ENCODE measurements at places on chromosomes 7 and 10.

DNA sequence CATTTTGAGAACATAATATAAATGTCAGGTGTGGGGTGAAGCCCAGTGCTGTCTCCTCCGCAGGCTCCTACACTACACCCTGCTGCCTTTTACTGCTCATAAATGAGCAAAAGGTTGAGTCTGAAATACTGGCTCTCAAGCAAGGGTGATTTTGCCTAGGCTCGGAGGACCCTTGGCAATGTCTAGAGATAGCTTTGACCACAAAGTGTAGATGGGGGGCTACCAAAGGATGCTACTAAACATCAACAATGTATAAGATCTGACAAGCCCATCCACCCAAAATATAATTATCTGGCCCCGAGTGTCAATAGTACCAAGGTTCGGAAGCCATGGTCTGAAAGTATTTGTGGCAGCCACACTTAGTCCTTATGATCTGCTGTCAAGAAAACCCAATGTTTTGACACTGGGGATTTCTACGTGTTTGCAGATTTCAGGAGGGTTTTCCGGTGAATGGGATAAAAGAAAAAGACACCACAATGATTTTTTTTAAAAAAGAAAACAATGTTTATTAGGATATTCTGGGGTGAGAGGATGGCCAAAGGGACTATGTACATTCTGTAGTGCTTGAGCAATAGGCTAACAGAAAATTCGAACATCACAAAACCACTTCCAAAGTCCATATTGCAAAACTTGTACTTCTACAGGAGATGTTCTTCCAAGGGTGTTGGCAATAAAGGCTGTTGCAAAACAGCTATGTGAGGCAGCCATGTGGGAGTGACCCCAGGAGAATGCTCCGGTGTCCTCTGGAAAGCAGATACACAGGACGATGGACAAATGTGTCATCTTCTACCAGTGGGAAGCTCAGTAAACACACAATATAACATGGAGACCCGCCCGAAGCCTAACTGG lies 216.3 kb downstream of the GFRA1 start:
- no peak for DNase-seq

DNA sequence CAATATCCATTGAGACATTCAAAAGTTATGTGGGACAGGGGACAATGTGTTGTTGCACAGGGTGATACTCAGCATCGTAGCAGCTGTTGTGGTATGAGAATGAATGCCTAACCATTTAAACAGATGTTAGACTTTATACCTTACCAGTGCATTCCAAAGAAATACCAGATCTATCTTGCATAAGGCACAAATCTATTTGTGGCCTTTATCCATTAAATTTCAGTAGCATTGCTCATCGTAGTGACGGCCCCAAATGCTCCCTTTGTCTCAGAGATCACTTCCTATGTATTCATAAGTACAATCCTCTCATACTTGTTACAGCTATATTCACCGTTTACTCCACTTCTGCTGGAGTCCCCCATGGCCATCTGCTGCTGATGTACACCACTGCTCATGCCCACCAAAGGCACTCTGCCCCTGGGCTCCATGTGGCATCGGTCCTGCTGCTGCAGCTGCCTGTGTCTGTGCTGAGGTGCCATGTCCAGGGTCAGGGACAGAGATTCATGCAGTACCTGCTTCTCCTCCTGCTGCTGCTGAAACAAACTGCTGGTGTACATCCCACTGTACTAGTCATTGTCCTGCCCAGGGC lies 96.3 kb downstream of the CPED1 start:
- no peak for DNase-seq

DNA sequence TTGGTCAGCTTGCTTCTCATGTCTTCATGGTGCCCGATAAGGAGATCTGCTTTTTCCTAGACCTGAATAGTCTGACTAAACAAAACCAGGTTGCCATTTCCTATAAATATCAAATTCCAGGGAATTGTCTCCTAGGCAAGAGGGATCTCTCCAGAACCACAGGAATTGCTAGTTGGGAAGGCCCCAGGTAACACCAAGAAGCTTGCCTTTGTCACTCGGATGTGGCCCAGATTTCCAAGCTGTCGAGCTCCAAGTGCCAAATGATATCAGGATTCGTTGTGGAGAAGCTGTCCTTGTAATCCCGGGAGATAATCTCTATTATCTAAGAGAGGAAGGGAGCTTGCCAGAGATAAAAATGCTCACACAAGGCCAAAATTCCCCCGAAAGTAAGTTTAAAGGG lies 1288.5 kb upstream of the AUTS2 start:
- no peak for DNase-seq

DNA sequence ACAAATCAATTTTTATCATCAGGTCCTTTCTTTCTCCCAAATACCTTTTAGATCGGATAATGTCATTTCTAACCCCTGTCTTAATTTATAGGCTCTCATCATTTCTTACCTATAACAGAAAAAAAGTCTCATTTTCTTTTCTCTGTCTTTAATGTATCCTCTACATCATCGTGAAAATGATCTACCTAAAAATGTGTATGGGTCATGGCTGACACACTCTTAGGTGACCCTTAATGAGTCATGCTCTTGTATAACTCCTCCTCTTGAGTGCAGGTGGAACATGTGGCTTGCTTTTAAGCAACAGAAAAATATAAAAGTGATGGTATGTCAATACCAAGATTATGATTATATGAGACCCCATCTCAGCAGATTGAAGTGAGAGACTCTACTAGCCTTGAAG lies 139.4 kb downstream of the SEMA3C start:
- DNase-seq, result no peak

DNA sequence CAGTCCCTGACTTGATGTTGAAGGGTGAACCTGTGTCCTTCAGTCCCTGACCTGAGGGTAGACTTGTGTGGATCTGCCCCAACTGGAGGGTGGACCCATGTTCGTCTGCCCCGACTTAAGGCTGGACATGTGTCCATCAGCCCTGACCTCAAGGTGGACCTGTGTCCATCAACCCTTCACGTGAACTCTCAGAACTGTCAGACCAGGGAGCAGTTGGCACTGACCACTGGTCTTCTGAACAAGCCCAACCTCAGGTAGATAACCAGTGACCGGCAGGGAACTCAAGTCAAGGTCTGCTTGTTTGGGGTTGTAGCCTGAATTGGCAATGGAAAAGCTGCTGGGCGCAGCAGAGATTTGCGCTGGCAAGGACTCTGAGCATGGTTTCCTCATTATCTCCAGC lies 96.5 kb downstream of the ADCY1 start:
- peak; percentile 68 for DNase-seq

DNA sequence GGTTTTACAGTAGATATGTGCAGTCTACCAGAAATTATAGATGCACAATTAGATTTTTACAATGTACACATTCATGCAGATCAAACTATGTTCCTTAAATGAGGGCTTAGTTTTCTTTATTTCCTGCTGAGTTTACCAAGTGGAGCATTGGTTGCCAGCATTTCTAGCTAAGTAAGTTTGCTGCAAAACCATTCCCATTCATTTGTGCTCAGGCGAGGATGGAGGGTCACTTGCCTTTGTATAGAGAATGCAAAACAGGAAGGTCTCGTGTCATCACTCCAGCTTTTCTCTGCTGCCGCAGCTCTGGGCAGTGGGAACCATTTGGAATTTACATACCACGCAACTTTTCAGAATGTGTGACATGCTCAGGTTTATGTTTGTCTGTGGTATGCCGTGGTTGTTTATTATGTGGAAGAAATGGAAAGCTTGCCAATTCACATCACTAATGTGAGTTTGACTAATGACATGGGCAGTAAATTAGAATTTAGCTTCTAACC lies 198.6 kb downstream of the TRIL start:
- DNase-seq, result no peak

DNA sequence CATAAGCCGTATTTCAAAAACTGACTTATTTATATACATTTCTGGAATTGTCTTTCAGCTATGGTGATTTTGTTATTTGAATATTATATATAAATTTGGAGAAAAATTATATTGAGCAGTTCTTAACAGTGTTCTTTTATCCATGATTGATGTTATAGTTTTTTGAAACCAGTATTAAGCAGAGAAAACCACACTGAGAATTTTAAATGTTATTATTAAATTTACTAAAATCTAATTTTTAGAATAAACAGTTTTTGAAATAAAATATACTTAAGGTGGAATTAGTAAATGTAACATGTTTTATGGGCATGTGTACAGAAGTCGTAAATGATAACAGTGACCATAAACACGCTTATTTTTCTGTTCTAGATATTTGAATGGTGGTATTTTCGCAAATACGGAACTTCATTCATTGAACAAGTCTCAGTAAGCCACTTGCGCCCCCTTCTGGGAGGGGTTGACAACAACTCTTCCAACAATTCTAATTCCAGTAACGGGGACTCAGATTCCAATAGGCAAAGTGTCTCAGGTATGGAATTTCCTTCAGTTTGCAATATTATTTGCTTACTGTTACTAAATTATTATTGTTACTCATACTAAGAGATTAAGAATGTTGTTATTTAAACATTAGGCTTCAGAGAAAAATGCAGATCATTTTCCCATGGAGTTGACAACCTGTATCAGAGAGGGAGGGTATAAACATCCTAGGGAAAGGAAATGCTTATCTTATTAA lies 166.1 kb downstream of the ST7 start:
- peak; percentile 80 for DNase-seq

- no peak for DNase-seq
Observed at GRCh38 chr10:17831896-17832295, 22.7 kb downstream of the MRC1 start.

- no peak for DNase-seq
Observed at GRCh38 chr7:122845286-122845685, 41.0 kb downstream of the CADPS2 start.

DNA sequence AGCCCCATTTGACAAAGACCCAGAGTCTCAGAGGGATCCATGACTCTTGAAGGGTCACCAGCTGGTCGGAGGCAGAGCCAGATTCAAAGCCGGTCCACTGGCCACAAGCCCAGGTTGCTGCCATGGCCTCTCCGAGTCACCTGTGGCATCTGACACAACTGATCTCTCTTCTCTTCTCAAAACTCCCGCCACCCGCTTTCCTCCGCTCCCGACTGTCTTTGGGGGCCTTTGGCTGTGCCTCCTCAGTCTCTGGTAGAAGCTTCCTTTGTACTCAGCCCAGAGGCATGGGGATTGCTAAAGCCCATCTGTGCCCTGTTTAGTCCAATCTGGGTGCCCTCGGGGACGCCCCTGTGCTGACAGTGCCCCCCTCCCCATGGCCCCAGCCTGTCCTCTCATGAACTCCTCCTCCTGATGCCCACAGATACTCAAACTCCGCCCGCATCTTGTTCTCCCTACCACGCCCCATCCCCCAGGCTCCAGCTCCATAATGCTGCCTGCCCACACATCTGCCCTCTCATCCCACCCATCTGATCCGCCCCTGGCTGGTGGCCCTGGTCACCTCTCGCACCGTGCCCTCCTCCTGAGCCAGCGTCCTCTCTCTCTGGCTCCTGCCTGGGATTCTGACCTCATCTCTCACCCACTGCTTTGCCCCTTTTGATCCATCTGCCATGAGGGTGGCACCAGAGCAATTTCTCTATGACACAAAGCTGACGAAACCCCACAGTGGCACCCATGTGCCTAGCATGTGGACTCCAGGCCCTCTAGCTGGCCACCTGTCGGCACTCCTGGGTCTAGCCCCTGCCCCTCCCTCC lies 150.6 kb downstream of the SLIT1 start:
- DNase-seq, result no peak

GRCh38 chr10:76111986-76112825 lies 680.8 kb downstream of the LRMDA start:
- DNase-seq, result peak; percentile 66

DNA sequence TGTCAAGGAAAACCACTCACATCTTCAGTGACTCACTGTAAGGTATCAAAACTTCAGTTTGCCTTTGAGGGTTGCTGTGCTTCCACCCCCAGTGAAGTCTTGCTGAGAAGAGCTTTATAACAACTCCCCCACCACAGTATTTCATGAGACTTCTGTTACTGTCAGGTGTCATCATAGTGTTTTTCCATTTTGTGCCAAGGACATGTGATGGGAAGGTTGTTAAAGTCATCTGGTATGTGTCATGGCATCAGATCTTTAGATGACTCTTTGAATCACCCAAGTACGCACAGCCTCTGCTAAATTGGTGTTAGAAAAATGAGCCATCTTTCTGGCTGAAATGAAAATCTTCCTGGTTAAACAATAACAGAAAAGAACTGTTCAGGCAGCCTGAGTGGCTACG lies 115.0 kb upstream of the CCDC6 start:
- no peak for DNase-seq

- no peak for DNase-seq
Observed at GRCh38 chr10:71368643-71369042, 28.1 kb upstream of the CDH23 start.

- DNase-seq, result no peak
Observed at GRCh38 chr10:129032372-129033313, 434.4 kb upstream of the MGMT start.

- peak; percentile 43 for DNase-seq
Observed at GRCh38 chr10:132059760-132060508, 5.8 kb upstream of the JAKMIP3 start.

DNA sequence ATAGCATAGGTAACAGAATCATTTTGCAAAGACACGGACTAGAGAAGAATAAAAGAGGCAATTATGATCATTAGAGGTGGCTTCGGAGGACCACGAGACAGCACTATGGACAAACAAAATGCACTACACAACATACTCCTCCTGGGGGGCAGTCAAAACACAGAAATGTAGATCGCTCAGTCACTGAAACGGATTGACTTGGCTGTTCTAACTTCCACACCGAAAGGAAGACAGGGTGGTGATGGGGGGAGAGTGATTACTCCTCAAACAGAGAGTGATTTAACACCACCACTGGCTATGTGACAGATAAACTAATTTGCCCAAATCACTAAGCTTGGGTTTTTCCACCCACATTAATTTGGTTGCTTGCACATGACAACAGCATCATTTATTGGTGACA lies 14.1 kb upstream of the PPA1 start:
- DNase-seq, result no peak

- DNase-seq, result no peak
Observed at GRCh38 chr7:73838642-73839041, 3.7 kb downstream of the METTL27 start.

GRCh38 chr10:14659626-14660196 lies 115.0 kb downstream of the FAM107B start:
- DNase-seq, result no peak

DNA sequence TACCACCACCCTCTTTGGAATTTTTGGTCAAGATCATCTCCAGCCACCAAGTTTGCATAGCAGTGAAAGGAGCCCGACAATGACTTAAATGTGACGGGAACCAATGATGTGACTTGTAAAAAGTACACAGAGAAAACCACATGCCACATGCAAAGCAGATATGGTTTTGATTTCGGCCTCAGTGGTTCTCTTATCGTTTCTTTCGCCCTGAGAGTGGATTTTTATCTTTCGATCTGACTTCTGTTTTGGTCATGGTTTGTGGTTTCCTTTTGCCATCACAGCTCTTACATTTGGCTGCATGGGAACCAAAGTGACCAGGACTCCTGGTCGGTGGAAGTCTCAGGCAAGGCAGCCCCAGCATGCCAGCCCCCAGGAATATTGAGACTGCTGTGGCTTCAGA lies 31.5 kb downstream of the TCF7L2 start:
- no peak for DNase-seq

GRCh38 chr10:58942724-58943123 lies 233.7 kb upstream of the PHYHIPL start:
- DNase-seq, result no peak

DNA sequence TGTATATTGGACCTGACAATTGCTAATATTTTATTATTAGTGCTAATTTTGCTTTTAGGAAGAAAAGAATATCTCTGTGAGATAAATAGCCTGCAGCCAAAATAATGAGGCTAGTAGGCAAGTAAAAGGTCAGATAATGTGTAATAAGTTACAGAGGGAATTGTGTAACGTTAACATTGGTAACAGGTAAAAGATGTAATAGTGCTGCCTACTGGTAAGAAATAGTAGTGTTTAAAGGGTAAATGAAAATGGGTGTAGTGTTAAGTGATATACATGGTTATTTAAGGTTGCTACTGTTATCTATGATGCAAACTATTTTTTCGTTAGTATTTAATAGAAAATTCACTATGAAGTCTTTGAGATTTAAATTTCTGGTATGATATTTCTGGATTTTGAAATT lies 9.2 kb upstream of the FOXP2 start:
- no peak for DNase-seq

Measured in coronary artery (tissue), 2 donors.